ENCODE measurements at places on chromosomes 3 and 15.

GRCh38 chr3:171417813-171418212, 42.4 kb downstream of the TNIK start:
- DNase-seq, result peak; percentile 2

DNA sequence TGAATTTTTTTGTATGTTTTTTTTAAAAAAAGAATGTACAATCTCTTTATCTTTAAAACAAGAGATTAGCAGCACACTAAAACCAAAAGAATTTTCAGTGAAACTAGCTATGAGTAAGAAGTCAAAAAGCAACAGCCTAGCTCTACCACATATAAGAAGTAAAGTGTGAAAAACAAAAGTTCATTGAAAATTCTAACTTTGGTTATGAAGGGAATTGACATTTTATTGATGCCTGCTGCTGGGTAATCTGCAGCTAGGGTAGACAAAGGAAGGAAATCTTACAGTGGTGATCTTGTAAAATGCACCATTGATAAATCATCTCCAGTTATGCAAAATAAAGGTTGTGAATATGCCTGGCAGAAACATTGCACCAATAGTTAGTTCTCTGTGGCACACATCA, 37.8 kb upstream of the FOXB1 start:
- no peak for DNase-seq

DNA sequence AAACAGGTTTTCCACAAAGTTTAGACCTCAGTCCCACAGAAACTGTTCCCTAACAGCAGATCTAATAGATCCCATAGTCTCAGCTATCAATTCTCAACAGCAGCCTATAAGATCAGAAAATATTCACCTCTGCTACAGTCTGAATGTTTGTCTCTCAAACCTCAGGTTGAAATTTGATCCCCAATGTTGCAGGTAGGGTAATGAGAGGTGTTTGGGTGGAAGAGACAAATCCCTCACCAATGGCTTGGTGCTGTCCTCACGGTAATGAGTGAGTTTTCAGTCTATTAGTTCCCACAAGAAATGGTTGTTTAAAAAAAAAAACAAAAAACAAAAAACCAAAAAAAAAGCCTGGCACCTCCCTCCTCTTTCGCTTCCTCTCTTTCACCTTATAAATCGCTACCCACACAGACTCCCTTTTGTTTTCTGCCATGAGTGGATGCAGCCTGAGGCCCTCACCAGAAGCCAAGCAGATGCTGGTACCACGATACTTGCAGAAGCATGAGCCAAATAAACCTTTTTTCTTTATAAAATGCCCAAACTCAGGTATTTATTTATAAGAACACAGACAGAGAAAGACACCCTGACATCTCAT, 14.2 kb downstream of the ZNF280D start:
- no peak for DNase-seq

GRCh38 chr3:72951259-72951722, 45.3 kb upstream of the PPP4R2 start:
- DNase-seq, result no peak

DNA sequence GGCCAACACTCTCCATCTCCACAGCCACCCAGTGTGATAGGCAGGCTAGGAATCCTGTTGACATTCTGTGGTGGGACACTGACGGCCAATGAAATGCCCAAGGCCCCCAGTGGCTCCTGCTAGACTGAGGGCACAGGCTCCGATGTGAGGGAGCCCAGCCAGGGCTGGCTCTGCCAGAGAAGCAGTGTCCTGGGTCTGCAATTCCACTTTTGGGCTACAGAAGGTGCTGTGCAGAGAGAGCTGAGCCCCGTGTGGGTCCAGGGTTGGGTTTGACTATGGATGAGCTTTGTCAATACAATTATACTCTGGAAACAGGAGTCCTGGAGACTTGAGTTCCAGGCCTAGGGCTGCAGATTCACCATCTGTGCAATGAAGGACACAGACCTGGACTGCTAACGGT, 55.7 kb upstream of the TMEM115 start:
- DNase-seq, result no peak

- peak; percentile 4 for DNase-seq
Measured at GRCh38 chr3:19213603-19214220, 65.4 kb downstream of the KCNH8 start.

DNA sequence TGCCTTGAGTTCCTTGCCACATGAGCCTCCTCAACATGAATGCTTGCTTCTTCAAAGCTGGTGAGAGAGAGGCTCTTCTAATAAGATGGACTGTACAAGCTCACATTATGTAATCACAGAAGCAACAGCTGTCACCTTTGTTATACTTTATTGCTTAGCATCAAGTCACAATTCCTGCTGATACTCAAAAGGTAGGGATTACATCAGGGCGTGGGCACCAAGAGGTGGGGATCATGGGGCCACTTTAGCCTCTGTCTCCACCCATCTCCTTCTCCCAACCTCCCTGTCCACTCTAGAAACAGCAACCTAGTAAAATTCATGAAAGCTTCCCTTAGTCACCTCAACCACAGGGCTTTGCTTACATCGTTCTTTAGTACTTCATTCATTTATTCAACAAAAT, 95.9 kb downstream of the FAM43A start:
- no peak for DNase-seq

- no peak for DNase-seq
Measured at GRCh38 chr15:57237301-57237642, 139.0 kb upstream of the CGNL1 start.

DNA sequence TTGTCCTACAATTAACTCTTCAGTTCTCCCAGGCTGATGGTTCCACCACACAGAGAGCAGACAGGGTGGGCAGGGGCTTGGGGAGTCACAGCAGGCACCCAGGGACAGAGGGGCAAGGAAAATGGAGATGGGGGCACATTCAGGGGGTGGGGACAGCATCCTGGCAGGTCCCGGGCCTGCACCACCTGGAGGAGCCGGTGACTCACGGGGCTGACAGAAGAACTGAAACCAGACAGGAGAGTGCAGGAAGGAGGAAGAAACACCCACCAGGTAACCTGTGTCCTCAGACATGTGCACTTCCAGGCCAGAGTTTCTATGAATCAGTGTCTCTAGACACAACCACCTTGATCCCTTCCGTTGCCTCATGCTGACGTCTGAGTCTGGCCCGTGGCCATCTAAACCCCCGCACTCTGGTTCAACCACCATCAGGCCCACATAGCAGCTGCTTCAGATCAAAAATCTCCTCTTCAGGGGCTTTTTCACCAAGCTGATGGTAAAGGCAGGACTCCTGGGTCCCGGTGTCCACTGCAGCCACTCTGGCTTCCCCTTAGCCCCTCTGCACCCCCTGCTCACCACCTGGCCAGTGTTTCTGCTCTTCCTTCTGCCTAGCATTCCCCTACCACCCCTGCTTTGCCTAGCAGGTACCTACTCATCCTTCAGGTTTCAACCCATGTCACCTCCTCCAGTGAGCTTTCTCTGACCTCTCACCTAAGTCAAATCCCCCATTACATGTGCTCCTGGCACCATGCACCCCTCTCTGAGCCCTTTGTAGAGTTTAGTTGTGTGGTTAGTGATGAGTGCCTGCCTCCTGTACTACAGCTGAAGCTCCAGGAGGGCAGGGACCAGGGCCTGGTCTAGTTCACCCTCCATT, 16.5 kb upstream of the CYP11A1 start:
- no peak for DNase-seq

DNA sequence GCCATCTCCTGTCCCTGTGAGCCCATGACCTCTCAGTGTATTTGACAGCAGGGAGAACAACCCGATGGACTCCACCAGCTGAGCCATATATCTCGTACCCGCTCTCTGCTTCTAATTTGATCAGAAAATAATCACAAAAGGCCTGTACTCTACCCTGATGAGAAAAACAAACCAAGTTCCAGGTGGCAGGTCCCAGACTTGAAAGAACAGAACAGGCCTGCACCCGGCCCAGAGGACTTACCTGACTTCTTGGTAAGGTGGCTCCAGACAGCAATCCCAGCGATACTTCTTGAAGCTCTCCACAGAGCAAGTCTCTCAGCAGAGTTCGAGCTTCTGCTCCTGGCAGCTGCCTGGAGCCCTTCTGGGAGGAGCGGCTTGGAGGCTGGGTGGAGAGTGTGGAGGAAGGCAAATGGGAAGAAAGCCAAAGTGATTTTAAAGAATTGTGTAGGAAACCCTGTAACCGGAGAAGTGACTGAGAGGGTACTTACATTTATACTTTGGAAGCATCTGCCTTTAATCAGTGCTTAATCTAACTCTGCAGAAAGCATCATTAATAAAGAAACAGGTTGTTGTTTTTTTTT, 91.6 kb downstream of the SCN11A start:
- no peak for DNase-seq

DNA sequence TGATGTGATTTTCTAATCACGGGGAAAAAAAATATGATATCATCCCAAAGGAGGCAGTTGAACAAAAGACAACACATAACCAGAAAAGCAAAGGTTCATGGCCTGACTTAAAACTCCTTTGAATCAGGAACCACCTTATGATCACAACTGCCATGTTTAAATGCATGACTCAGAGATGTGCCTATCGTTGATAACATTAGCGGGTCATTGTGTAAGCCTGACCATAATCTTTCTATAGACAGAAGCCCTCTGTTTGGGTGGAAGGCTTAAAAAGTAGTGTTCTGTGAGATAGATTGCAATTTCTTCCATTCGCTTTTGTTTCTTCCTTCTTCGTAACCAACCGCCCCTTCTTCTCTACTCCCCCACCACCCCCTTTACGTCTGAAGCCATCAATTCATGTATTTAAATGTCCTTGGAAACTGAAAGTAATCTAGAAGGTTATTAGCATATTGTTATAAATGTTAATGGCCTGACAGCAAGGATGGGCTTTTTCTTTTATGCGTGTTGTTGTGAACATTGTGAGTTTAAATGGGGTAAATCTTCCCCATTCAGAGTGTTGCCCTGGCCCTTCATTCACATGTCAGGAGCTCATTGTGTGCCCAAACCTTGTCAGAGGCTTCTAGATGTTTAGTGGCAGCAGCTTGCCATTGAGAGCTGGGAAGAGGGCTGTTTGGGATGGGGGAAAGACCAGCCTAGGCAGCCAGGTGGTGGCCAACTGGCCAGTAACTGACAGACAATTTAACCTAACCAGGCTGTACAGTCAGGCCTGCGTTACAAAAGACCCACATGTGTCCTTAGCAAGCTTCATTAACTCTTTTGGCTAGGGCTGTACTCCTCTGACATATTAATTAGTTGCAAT, 64.5 kb downstream of the EPHA3 start:
- DNase-seq, result no peak

DNA sequence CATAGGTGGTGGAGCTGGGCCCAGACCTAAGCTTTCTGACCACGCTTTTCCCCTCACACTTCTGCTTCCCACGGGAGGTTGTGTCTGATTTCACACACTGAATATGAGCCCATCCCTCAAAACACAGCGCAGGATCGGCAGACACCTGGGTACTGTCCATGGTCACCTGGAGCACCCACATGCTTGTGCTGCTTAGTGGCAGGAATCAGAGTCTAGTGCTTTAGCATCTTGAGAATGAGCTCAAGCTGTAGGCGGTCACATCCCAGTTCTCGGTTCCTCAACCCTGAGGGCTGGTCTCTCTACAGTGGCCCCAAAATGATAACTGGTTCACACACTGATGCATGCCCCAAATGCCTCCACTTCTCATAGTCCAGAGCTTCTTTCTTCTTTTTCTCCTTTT, 111.0 kb downstream of the SEMA5B start:
- no peak for DNase-seq

DNA sequence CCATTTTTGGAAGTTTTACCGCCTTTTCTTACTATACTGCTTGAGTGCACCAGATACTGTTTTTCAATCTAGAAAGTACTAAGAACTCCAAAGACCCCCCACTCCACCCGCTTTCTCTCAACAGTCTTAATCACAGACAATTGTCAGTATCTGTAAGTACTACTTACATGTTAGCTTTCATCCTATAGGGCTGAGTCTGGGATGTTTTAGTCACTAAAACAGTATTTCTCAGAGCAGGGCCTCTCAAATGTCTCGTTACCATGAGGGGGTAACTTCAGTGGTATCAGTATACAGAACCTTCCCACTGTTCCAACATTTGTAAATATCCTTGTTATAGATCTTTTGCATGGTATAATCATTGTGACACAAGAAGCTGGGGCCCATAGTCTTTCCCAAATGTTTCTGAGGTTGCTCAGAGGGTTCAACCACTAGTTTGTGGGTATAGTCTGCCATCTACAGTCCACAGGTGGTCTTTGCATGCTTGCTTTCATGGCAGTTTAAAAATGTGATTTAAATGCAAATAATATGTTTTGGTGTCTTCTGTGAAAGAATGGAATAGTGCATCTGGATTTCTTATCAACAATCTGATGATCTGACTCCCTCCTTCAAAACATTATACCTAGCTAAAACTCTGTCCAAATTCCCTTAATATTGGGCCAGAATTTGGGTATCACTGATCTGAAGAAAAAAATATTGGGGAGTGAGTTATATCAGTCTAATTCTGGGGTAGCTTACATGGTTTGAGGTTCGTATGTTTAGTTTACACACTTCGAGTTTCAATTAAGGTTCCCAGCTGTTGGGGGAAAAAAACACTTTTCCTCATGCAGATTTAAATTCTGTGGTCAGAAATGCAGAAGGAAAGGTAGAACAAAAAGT, 18.0 kb upstream of the DNAJC13 start:
- peak; percentile 23 for DNase-seq

DNA sequence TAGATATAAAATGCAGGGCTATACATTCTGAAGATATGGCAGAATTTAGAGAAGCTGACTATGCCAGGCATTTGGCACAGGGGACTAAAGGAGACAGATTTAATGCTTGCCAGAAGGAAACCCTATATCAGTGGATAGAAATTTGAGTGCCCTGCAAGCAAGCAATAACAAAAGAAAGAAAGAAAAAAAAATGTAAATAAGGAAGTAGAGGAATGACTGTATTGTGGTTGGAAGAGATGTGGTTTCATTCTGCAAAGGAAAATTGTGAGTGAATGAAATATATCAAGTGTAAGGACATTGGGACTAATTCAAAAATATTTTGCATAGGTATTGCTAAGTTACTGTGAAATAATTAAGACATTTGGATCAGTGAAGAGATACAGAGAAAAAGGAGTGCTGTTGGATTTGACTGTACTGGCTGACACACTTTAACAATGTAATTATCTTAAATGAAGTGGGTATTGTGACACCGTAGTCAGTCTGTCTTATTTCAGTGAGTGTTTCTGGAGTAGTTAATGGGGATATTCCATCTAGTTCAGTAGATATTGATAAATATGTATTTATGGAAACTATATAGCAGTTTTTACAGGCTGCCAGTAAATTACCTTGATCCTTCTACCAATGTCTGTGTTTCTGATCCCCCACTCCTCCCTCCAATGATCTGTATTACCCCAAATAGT, 418.2 kb downstream of the CNTN4 start:
- DNase-seq, result no peak

DNA sequence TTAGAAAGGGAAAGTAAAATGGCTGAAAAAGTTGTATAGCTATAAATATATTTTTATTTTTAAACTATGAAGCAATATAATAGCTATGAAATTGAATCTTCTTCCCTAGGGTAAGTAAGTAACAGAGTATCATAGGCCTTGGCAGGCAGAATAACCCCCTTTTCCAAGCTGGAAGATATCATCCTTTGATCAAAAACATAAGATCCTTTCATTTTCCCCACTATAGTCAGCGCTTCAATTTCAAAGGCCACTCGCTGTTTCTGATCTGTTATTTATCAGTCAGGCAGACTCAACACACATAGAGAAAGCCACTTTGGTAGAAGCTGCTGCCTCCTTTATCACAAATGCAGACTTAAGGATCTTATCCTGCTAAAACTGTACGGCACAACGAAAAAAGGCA, 74.0 kb upstream of the UBE2E2 start:
- no peak for DNase-seq

- DNase-seq, result no peak
Measured at GRCh38 chr3:100798012-100798411, 88.7 kb downstream of the TFG start.

All from HepG2 (cell line).